ENCODE measurements at places on chromosomes 3 and 15.

- DNase-seq = peak; percentile 5
These were observed 39.0 kb downstream of the IFT57 start for GRCh38 chr3:108183181-108183580.

DNA sequence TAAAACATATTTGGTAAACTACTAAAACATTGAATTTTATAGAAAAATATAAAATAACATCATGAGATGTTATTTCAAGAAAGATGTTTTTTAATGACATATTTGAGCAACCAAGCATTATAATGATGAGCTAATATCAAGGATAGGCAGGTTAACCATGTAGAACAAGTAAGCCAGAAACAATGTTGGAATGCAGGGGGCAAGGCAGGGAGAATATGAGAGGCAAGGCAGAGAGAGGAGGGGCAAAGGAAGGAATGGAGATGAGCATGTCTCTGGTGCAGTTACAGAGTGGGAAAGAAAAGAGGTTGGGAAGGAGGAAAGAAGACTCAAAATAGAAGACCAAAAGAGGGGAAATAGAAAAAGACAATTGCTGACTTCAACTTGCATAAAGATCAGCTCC is 390.4 kb downstream of the MCTP2 start:
- no peak for DNase-seq

- DNase-seq = no peak
These were observed 161.6 kb upstream of the ANKRD28 start for GRCh38 chr3:15959434-15959811.

DNA sequence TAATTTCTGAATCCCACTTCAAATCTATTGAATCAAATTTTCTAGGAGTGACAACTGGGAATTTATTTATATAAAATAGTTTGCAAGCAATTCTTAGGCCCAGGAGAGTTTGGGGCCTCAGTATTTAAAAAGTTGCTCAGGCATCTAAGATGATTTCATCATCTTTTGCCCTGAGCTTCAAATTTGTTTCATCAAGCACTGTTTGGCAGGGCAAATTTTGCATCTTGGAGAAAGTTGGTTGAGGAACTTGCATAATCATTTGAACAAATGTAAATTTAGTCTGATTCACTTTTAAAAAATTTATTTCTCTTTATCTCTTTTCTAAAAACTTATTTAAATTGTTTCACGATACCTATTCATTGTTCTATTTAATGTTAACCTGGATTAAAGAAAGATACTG is 702.8 kb downstream of the SI start:
- DNase-seq = no peak

DNA sequence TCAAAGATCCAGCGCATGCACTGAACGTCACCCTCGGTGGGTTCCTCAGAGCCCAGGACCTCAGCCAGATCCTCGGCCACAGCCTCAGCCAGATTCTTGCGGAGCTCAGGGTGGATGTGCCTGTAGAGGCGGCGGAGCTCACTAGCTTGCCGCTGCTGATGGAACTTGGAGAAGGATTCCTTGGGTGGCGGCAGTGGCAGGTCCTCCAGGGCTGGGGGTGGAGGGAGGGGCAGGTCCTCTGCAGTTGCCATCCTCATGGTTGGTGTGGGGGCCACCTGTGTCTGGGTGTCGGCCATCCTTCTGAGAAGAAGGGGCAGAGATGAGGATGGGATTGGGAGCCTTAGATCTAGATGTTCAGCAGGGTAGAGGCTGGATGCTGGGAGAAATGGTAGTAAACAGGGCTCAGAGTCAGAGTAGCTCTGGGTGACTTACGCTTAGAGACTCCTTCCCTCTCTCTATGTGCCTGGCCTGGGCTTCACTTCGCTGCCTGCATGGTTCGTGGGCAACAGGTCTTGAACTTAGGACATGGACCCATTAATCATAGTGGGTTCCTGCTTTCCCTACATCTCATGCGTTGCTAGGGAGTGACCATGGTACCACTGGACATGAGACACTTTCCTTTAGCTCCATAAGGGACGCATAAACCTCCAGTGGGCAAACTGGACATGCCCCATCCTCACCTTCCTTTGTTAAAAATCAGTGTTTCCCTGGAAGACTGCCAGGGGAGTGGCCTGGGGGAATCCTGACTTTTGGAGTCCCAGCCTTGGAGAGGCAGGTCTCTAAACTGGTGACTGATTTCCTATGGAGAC is 3.0 kb downstream of the XIRP1 start:
- no peak for DNase-seq

DNA sequence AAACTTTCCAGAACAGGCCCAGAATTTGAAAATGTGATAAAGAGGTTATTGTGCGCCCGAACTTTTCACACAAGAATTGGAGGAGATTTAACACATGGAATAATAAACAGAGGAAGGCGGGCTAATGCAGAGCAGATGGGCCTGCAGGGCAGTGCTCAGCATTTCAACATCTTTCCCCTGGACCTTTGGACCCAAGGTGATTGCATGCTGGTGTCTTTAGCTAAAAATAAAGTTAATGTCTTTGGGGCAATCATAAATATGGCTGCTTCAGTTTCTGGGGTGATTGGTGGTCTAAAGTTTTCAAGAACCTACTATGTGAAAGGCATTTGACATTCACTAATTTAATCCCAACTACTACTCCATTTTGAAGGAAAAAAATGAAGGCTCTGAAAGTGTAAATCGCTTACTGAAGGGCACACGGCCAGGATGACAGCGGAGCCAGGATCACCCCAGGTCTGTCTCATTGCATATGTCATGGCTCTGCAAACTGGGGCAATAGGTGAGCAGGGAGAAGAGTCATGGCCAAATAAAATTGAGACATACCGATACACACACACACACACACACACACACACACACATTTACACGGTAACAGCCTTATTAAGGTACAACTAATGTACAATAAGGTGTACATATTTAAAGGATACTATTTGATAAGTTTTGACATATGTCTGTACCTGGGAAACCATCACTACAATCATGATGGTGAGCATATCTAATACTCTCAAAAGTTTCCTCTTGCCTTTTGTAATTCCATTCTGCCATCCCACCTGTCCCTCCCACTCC is 243.1 kb upstream of the LRRFIP2 start:
- no peak for DNase-seq

- peak; percentile 32 for DNase-seq
These were observed 5.9 kb upstream of the ADGRG7 start for GRCh38 chr3:100603469-100603868.

DNA sequence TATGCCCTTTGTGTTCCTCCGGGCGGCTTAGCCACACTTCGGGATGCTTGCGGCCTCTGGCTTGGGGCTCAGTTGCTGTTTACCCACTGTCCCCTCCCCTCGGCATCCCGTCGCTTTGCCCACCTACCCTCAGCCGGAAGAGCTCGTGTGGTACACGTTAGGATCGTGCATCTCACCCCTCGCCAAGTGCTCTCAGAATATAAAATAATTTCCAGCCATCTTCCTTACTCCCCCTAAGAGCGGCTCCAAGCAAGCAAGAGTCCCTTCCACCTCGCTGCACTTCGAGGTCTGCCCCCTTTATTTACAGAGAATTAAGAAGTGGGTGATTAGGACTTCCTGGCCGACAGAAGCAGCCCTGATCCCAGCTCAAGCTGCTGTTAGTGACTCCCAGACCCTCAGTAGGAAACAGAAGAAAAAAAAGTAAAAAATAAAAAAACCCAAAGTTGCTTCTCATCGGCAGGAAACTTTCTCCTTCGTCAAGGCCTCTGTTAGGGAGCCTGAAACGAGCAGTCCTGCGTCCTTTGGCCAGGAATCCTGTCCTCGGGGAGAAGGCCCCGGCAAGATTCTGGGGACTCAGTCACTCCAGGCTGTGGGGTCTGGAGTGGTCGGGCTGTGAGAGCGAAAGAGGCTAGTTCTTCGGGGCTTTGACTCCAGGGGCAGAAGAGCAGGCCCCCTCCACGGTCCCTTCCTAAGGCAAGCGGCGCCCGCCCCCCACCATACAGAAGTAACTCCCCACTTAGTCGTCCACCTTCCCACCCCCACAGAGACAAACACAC is 3.0 kb downstream of the MEIS2 start:
- DNase-seq = no peak

DNA sequence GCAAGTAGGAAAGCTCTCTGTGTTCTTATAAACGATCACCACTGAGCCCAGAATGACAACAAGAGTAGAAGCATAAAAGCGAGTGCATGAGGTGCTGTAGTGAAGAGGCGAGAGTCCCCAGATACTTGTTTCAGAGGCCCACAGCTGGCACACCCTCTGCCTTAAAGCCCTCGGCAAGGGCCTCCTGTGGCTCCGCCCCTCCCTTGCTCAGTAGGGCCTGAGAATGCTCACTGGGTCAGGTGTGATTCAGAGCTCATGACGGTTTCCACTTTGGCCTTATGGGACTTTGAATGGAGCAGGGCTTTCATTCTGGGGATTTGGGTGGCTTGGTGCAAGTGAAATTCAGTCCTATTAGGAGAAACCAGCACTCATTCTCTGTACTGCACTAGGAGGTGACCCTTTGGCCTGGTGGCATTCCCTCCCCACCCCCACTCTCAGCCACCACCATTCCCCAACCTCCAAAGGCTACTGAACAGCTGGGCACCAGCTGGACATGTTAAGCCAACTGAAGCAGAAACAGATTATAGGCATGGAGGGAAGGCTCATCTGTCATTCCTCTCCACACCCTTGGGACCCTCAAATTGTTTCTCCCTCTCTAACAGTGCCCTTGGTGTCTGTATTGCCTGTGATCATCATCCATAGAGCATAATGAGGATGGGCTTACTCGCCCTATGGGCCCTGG is 109.6 kb upstream of the CTDSPL start:
- no peak for DNase-seq

DNA sequence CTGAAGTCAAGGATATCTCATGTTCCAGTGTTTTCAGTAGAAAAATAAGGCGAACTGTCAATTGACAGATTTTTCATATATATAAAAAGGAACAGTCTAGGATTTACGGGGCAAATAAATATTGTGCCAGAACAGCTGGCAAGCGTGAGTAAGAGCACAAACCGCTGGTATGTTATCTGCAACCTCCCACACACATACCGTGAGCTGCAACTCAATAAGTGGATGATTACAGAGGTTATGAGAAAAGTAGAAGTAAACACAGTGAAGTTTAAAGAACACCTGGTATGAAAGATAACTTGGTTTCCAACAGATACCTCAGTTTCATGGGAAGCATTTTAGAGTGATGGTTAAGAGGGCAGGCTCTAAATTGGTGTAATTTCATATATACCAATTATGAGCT is 733.4 kb downstream of the TUSC7 start:
- DNase-seq = no peak

DNA sequence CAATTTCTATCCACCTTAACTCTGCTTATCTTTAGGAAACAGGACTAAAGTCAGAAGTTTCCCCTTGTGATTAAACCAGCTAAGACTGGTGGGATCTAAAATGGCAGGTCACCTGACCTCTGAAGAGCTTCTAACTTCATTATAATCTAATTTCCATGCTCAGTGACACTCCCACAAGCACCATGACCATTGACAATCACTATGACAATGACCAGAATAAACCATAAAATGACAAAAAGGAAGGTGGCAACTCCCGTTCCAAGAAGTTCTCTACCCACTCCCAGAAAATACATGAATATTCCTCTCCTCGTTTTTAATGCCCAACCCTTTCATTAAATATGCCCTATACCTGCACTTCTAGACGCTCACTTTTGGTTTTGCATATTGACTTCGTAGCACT is 471.2 kb upstream of the CCDC54 start:
- no peak for DNase-seq

DNA sequence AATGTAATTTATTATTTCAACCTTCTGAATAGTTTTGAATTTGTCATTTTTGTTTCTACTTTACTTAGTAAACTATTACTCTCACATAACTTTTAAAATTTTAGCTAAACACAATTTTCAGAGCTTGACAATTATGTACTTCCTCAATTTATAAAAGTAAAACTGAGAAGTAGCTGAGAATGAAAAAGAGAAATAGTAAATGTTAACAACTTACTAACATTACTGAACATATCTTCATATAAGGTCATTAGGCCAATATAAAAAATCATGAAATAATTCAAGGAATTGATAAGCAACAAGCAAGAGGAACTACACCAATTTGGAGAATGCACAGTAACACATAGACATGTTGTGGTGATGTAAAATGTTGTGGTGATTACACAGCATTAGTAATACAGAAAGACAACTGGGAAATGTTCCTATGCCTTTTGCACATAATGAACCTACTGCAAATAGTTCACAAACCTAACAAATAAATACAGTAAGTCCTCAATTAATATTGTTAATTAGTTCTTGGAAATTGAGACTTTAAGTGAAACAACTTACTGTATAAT is 137.9 kb downstream of the CBLB start:
- peak; percentile 54 for DNase-seq

GRCh38 chr3:29924783-29925561 is 644.1 kb downstream of the RBMS3 start:
- no peak for DNase-seq

DNA sequence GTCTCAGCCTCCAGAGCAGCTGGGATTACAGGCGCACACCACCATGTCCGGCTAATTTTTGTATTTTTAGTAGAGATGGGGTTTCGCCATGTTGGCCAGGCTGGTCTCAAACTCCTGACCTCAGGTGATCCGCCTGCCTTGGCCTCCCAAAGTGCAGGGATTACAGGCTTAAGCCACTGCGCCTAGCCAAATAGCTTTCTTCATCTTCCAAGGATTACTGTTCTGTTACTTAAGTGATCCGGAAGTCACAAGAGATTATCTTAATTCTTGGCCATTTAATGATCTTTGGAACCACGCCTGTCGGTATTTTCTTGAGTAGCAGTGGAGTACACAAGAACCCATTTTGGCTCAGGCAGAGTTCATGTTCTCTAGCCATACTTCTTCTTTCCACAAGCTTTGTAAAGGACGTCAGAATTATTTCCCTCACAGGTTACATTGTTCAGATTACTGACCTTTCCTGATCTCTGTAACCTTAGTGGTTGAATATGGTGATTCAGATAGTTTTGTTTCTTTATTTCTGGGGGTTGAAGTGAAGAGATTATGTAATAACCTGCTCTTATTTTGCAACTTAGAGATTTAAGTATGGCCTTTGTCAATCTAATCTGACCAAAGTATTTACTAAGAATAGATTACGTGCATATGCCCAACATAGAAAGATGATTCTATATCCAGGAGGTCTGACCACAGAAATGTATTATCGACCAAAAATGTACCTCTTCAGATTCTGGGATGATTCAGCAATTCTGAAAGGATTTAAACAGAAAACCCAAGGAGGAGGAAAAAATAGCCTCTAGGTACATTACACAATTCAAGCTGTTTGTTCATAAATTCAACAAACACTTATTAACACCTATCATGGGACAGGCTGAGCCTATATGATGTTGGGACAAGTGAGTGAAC is 132.2 kb downstream of the GREM1 start:
- peak; percentile 85 for DNase-seq

- no peak for DNase-seq
These were observed 19.7 kb downstream of the OCA2 start for GRCh38 chr15:28079313-28079969.

- no peak for DNase-seq
These were observed 58.5 kb downstream of the CTDSPL start for GRCh38 chr3:37920156-37920699.

DNA sequence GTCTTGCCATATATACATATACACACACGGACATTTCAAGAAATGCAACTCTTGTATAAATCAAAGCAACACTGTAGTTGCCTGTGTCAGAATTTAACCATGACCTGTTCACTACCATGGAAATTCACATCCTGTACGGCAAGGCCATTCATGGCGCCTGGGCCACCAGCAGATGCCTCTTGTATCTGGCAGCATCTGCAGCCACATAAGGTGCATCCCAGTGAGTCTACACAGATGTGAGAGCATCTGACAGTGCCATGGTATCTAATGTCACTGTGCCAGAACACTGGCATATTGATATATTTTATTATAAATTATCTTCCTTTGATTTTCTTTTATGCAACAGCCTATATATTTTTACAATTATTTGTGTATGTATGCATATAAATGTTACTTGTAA is 25.1 kb downstream of the PDZRN3 start:
- no peak for DNase-seq
